ENCODE measurements at places on chromosomes 6 and 20.
A peak's percentile ranks its signal among the peaks of the same experiment; 100 is the strongest.

DNA sequence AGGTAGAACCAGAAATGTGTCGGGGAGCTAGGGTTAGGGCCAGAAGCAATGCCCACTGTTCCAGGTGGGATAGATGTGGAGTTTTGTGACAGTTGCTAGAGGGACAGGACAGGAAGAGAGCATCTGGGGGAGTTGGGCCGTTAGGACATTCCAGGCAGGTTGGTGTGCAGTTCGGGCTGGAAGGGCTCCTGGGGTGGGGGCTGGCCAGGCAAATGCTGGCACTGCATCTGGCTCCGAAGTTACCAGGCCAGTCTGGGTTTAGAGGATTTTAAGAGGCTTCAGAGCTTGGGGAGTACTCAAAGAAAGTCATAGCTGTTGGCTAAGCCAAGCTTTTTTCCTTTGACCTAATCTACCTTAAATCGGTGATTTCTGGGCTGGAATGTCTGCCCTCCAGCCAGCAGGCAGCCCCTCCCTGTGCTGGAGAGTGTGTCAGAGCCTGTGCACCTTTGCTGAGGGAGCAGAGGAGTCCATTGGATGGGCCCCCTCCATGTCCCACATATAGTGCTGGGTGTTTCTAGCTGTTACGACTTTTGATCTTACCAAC lies 20.8 kb downstream of the PLCG1 start:
- no peak for DNase-seq

DNA sequence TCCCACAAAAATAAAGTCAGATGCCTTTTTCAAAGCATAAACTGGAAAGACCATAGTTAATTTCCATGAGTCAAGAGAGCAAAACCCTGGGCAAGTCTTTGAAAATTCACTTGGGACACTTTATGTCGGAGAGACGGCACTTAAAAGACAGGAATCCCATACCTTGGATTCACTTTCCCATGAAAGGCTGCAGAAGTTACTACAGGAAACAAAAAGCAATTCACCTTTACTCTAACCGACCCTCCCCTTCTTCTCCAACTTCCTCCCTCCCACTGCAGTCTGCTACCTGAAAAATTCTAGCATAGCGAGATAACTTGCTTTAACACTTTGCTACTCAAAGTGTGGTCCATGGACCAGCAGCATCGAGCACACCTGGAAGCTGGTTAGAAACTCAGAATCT lies 539.1 kb upstream of the JAG1 start:
- no peak for DNase-seq

- DNase-seq: no peak
Measured at GRCh38 chr6:44361947-44362346, 19.5 kb downstream of the SPATS1 start.

- no peak for DNase-seq
Measured at GRCh38 chr6:151721146-151721545, 86.3 kb upstream of the ESR1 start.

DNA sequence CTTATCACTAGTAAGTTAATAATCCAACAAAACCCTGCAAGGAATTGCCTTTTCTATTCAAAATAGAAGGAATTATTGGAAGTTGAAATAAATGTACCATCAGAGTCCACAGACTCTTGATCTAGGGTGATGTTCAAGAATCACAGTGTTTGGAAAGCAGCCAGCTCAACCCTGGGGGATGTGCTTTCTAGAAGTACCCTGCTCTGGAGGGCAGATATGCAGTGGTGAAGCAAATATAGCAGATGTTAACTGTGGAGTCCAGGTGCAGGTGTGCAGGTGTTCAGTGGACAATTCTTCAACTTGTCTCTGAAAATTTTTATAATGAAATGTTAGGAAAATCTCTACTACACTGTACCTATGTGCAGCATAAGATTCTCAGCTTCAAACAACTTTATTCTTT lies 9.1 kb upstream of the INSM1 start:
- no peak for DNase-seq

GRCh38 chr6:106579281-106579680 lies 50.0 kb downstream of the RTN4IP1 start:
- no peak for DNase-seq

- peak; percentile 70 for DNase-seq
Measured at GRCh38 chr20:57433657-57434389, 42.6 kb downstream of the RBM38 start.

GRCh38 chr20:8394308-8394945 lies 262.4 kb downstream of the PLCB1 start:
- DNase-seq: no peak

DNA sequence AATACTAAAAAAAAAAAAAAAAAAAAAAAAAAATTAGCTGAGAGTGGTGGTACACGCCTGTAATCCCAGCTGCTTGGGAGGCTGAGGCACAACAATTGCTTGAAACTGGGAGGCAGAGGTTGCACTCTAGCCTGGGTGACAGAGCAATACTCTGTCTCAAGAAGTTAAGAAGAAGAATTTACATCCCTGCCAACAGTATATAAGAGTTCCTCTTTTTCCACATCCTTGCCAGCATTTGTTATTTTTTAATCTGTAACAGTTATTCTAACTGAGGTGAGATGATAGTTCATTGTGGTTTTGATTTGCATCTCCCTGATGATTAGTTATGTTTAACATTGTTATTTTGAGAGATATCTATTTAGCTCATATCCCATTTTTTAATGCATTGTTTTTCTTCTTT lies 20.3 kb upstream of the DYNLRB1 start:
- DNase-seq: no peak

DNA sequence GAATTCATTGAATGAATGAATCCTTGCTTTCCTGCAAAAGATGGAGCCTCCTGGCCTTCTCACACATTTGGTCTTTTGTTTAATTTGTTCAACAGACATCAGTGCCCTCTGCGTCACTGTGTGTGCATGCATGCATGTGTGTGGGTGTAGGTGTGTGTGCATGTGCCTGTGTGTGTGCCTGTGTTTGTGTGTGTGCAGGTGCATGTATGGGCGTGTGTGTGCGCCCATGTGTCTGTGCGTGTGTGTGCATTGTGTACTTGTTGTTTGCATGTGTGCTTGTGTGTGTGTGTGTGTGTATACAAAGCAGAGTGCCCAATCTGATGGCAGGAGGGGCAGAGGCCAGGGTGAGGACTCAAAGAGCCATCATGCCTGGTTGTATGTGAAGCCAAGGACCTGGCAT lies 36.0 kb downstream of the C20orf203 start:
- DNase-seq: no peak

DNA sequence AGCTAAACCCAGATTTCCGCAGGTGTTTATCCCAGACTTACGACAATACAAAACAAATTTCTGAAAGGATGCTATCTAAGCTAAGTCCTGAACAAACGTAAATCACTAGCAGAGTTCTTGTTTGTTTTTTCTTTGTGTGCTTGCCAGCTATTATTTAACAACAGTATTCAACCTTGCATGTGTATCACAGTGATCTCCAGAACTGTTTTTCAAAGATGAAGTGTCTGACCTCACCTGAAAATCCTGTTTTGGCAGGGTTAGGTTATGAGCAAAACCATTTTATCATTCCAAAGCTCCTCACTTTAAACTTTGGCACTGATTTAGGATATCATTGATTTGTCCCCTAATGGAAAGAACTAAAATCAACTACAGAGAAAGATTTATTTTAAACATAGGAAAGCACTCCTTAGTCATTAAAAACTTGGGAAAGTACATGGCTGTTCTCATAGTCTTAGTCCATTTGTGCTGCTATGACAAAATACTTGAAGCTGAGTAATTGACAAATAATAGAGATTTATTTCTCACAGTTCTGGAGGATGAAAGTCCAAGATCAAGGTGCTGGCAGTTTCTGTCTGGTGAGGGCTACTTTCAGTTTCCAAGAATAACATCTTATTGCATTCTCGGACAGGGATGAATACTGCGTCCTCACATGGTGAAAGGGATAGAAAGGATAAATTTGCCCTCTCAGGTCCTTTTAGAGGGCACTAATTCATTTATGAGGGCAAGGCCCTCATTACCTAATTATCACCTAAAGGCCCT lies 20.8 kb upstream of the BMP5 start:
- DNase-seq: no peak

- no peak for DNase-seq
Measured at GRCh38 chr20:22682381-22682780, 98.0 kb upstream of the FOXA2 start.

GRCh38 chr6:150140236-150140969 lies 2.4 kb upstream of the PPP1R14C start:
- no peak for DNase-seq

- peak; percentile 45 for DNase-seq
Measured at GRCh38 chr6:150334790-150335783, 33.7 kb upstream of the IYD start.

- no peak for DNase-seq
Measured at GRCh38 chr6:43170417-43170930, 595 bp upstream of the SRF start.

DNA sequence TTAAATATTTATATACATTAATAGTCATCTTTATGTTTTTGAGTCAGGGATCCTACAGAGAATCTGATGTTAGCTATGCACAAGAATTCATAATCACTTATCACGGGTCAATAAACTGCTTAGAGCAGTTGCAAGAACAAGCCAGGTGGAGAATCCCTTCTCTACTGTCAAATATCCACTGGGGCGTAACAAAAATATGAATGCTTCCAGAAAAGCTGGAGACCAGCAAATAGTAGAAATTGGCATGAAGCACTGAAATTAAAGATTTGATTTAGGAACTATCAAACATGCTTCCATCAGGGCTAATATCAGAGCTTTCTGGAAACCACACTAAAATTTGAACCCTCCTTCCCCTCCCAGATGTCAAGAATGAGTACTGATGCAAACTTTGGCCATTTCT lies 37.3 kb downstream of the ADGRG6 start:
- DNase-seq: no peak

DNA sequence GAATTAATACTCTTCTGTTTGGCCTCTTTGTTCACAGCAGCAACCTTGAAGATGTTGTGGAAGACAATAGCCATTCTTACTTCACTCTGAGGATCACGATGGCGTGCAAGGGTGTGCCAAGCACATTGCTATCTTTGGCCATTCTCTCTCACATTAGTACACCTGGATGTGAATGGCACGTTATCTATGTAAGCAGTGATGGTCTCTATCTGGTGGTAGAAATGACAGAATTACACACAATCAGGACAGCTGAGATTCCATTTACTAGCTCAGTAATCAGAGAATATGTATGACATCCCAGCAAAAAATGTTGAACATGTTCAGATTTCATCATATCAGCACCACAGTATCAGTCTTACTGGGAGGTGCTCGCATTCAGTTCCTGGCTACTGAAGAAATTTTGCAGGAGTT lies 116.2 kb downstream of the LCA5 start:
- no peak for DNase-seq

GRCh38 chr20:47821481-47822100 lies 36.3 kb upstream of the SULF2 start:
- DNase-seq: no peak

DNA sequence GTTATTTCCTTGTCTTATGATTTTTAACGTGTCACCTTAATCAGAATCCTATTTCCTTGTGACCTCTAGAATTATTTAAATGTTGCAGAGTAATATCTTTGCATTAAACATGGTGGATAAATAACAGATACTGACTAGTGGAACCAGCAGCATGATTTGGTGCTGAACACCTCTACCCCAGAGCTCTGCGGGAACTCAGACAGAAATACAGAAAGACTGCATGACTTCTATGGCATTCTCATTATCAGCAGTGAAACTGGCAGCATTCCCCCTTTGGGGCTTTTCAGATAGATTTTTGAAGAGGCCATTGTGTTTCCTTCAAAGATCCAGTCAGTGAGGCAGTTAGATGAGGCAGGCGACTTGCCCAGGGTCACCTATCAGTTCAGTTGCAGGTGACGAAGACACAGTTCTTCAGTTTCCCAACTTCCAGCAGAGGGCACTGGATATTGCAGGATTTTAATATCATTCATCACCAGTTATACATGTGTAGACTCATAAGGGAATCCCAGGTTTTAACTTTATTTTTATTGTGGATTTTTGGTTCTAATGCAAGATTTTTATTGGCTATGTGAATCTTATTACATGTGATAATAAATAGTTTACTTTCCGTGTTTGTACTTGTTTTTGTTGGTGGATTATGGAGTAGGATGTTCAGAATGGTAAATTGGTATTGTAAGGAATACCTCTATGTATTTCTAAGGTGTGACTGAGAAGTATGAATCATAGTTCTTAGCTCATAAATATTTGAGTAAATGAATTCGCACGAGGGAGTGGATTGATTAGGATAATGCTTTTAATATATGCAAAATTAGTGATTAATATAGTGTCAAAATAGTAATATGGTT lies 81.3 kb downstream of the AFDN start:
- no peak for DNase-seq

DNA sequence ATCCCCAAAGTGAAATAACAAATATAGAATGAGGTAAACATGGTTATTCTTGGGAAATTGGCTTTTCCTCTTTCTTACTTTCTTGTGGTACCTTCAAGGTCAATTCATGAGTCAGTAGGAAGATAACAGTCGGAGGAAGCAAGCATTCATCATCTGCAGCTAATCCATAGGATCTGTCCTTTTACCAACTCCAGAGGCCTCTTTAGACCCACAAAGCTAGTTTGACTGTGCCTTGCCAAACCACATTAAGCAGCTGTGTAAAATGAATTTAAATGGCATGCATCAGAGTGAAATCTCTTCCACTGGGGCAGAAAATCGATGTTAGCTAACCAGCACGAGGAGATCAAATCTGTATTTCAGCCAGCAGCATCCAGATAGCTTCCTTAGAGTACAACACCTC lies 171.3 kb downstream of the TMEM242 start:
- no peak for DNase-seq

DNA sequence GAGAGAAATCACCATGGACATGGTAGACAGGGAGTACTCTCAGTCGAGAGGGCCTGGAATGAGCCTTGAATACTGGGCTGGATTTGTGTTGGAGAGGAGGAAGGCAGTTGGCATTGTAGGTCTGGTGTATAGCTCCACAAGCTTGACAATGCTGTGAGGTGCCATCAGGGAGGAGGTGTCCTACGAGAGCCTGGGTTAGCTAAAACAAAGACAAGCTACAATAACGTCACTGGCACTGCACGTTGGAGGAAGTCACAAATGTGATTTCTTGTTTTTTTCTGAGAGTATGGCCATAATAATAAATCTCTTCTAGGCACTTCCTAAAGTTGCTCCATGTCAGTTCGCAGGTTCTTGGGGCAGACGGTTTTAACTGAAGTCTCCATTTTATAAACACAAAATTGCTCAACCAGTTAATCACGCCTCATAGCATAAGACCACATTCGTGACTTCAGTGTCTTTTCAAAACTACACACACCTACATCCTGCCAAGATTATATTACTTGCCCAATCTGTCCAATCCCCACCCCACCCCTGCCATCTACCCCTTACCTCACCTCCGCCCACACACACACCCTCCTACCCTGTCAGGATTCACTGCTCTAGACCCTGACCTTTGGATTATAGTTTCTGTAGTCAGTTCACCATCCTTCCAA lies 4.4 kb upstream of the HLA-DMB start:
- DNase-seq: no peak

DNA sequence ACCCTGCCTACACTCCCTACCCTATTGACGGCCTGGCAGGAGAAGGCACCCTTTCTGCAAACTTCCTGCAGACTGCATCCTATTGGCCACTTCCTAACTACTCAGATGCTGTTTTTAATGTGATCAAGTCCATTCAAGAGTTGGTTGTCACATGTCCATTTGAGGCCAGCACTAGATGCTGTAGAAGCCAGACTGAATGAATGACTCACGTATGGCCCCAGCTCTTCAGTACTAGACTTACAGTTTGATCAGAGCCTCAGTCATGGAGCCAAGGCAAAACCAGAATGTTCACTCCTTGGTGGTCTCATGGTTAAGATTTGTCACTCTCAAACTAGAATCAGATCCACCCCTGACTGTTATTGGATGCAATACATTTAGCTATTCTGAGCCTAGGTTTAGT lies 101.7 kb downstream of the OPRM1 start:
- DNase-seq: no peak

GRCh38 chr6:29791162-29791561 lies 36.5 kb upstream of the HLA-G start:
- no peak for DNase-seq
